ENCODE measurements at places on chromosomes 2 and 18.
A peak's percentile ranks its signal among the peaks of the same experiment; 100 is the strongest.

GRCh38 chr2:26492749-26493515, 15.0 kb upstream of the OTOF start:
- H3K27ac ChIP-seq: no peak overlapping the region
- H3K4me3 ChIP-seq: no peak overlapping the region
- DNase-seq: no peak

DNA sequence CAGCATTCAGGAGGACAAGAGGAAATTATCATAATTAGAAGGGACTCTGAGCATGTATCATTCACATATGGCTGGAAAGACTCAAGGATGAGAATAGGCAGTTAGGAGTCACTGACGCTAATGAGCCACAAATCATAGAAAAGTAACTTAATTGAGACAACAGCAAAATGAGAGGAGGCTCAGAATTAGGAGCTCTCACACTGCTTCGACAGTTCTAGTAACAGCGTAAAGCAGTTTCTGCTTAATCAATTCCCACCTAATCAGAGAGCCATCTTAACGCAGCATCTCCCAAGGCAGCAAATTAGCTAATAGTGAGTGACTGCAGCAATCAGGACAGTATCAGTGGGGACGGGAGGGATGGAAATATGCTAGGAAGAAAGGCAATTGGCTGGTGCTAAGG, 32.8 kb downstream of the ANKRD44 start:
- no peaks in the 10 kb centered on the region for H3K4me1 ChIP-seq
- H3K27me3 ChIP-seq: no peaks in the 10 kb centered on the region
- H3K4me3 ChIP-seq: no peak overlapping the region
- no peaks in the 10 kb centered on the region for H3K36me3 ChIP-seq
- H3K27ac ChIP-seq: no peak overlapping the region

DNA sequence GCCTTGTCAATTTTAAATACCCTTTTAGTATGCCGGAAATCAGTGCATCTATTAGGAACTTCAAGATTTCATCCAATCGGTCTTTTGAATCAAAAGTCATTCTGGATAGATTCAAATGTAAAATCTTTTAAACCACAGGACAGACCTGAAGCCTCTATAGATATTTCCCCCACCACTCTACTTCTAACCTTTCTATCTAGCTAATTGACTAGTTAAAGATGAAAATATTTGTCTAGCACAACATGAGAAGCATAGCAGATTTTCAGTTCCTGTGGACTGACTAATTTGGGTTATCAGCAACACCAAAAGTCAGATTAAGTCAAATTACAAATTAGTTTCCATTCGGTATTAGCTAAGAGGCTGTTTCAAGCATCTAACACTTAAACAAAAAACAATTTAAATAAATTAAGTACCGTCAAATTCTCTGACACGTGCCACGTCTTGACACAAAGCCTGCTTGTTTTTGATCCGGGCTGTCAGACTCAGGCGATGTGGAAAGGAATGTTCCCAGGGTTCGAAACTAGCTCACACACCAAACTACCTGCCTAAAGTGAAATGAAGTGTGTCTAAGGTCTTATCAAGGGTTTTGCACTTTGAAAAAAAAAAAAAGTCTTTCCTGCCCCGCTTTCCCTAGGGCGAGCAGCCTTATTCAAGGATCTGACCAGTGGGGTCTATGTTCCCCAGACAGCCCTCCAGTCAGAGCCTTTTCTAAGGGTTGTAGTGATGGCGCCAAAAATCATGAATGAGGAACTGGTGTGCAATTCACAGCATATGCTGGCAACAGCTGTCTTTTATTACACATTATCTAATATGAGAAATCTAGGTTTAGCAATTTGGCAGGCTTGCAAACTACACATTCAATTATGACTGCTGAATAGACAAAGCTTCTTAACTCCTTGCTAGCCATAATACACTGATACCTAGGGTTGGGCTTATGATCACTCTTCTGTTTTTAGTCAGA, 4.7 kb downstream of the CYTIP start:
- no peak for DNase-seq
- H3K27ac ChIP-seq: no peak overlapping the region
- no peaks in the 10 kb centered on the region for H3K27me3 ChIP-seq
- no peaks in the 10 kb centered on the region for H3K36me3 ChIP-seq
- peaks cover 10% of the 10 kb centered on the region for H3K4me1 ChIP-seq

DNA sequence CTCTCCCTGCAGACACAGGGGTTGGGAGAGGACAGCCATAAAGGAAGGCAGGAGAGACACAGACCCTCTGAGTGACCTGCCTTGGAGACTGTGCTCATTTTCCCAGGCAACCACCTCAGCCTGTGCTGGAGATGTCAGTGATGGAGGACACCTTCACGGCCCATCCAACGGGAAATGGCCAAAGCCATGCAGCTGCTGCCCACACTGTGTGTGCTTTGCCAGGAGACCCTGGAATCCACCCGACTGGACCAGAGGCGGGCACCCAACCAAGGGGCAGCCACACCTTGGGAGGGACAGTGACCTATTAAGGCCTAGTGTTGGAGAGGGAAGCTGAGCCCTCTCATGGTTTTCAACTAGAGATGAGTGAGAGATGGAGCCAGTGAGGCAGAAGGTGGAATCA, 192.5 kb downstream of the SMAD2 start:
- no peak overlapping the region for H3K4me3 ChIP-seq
- H3K27ac ChIP-seq: no peak overlapping the region
- no peaks in the 10 kb centered on the region for H3K36me3 ChIP-seq
- no peaks in the 10 kb centered on the region for H3K4me1 ChIP-seq
- DNase-seq: no peak

- H3K27me3 ChIP-seq: no peaks in the 10 kb centered on the region
- peaks cover 11% of the 10 kb centered on the region for H3K4me1 ChIP-seq
- DNase-seq: peak; percentile 17
- H3K27ac ChIP-seq: peak overlapping the region; percentile 1
- H3K4me3 ChIP-seq: no peak overlapping the region
These were observed 87.4 kb downstream of the STK39 start for GRCh38 chr2:168159754-168160585.

- DNase-seq: no peak
- peaks cover 4% of the 10 kb centered on the region for H3K4me1 ChIP-seq
- peak overlapping the region; percentile 52 for H3K27ac ChIP-seq
- H3K36me3 ChIP-seq: no peaks in the 10 kb centered on the region
- no peaks in the 10 kb centered on the region for H3K27me3 ChIP-seq
- H3K4me3 ChIP-seq: no peak overlapping the region
These were observed 90.2 kb downstream of the CABLES1 start for GRCh38 chr18:23225503-23225902.

DNA sequence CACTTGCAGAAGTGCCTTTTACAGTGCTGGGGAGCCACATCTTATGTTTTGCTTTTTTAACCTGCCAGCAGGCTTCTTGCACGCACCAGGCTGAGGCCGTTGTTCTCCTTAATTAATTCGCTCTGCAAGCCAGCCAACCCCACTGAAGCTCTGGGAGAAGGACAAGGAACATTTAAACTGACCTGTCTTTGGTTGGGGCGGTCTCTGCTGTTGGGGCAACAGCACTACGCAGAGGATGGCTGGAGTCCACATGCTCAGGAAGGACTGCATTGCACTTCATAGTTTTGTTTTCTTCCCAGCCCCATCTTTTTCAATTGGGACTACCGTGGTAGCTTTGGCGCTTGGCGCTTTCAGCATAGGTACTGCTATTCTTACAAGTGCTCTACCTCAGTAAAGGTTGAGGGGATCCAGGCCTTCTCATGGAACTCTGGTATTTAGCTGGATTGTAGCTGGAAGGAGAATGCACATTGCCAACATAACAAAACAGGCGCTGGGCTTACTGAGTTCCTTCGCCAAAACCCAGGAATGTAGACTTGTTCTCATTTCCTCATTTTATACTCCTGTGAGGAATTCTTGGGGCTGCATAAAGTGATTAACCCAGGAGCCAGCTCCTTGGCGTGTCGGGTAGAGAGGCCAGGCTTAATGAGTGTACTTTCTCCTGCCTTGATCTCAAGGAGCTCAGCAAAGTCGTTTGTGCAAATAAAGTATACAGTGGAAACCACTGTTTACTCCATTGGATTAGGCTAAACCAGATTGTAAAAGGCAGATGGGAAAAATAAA, 146.2 kb downstream of the PRKCE start:
- no peaks in the 10 kb centered on the region for H3K27me3 ChIP-seq
- H3K4me1 ChIP-seq: peaks cover 6% of the 10 kb centered on the region
- no peak overlapping the region for H3K4me3 ChIP-seq
- H3K36me3 ChIP-seq: no peaks in the 10 kb centered on the region
- DNase-seq: no peak

DNA sequence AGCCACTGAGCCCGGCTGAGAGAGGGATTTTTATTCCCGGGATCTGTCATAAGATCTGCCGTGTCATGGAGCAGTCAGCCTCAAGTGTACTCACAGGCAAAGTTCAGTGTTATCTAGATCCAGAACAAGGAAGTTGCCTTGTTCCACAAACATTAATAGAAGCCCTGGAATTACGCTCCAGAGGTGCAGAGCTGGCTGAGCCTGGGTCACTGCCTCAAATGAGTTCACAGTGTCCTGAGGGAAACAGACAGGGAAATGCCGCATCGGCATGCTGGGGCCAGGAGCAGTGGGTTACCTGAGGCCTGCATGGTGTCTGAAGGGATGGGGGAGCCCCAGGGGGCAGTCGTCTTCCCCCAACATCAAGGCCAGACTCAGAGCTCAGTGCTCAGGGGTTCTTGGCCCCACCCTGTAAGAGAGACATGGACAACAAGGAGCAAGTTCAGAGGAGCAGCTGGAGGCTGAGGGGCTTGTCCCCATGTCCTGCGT, 42.7 kb upstream of the ODC1 start:
- H3K36me3 ChIP-seq: no peaks in the 10 kb centered on the region
- no peaks in the 10 kb centered on the region for H3K27me3 ChIP-seq
- H3K4me1 ChIP-seq: no peaks in the 10 kb centered on the region
- H3K4me3 ChIP-seq: no peak overlapping the region
- peak; percentile 4 for DNase-seq

DNA sequence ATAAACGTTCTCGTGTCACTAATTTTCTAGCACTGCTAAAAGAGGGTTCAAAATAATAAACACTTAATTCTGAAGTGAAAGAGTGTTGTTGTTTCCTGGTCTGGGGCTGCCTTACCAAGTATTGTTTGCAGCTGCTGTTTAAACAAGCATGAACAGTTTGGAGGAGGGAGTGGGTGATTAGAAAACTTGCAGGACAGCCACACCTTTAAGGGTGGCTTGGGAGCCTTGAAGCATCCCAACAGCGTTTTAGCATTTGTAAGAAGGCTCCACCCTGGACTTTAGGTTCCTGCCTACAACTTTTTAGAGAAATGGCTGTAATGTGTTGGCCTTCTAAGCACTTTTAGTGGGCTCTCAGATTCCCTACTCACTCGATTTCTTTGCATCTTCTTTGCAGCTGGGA, 371.6 kb downstream of the TGIF1 start:
- no peaks in the 10 kb centered on the region for H3K36me3 ChIP-seq
- no peak overlapping the region for H3K4me3 ChIP-seq
- H3K27ac ChIP-seq: no peak overlapping the region
- H3K27me3 ChIP-seq: no peaks in the 10 kb centered on the region
- no peak for DNase-seq
- no peaks in the 10 kb centered on the region for H3K4me1 ChIP-seq

DNA sequence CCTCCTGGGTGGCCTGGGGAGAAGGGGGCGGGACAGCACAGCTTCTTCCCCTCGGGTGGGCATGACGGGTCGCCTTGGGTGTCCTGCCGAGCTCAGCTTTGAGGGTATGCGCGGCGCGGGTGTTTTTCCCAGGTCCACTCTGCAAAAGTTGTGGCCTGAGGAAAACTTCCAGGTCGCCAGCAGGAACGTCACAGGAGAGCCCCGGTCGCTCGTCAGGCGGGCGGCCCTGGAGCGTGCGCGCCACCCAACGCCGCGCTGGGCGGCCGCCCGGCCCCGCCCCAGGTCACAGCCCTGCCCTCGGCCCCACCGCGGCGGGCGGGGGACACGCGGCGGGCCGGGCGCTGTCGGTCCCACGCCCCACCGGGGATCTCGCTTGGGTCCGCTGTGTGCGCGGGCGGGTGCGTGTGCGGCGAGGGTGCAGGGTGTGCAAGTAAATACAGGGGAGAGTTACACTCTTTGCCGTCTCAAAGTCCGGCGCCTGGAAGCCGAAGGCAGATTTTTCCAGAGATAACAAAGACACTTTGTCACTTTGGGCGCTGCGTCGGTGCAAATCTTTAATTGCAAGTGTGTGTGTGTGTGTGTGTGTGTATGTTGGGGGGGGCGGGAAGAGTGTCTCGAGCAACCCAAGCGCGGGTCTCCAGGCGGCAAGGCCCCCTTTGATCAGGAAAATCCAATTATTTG, 616 bp upstream of the SP5 start:
- H3K27me3 ChIP-seq: no peaks in the 10 kb centered on the region
- H3K4me1 ChIP-seq: peaks cover 6% of the 10 kb centered on the region
- no peak overlapping the region for H3K27ac ChIP-seq
- H3K36me3 ChIP-seq: no peaks in the 10 kb centered on the region

- no peaks in the 10 kb centered on the region for H3K27me3 ChIP-seq
- H3K27ac ChIP-seq: no peak overlapping the region
- H3K4me1 ChIP-seq: no peaks in the 10 kb centered on the region
- no peaks in the 10 kb centered on the region for H3K36me3 ChIP-seq
- DNase-seq: no peak
- H3K4me3 ChIP-seq: no peak overlapping the region
These were observed 58.9 kb downstream of the TRAPPC8 start for GRCh38 chr18:31884020-31884419.

GRCh38 chr2:163906410-163906809, 170.6 kb upstream of the FIGN start:
- no peaks in the 10 kb centered on the region for H3K4me1 ChIP-seq
- no peaks in the 10 kb centered on the region for H3K36me3 ChIP-seq
- no peak for DNase-seq
- no peak overlapping the region for H3K27ac ChIP-seq
- no peaks in the 10 kb centered on the region for H3K27me3 ChIP-seq
- no peak overlapping the region for H3K4me3 ChIP-seq

DNA sequence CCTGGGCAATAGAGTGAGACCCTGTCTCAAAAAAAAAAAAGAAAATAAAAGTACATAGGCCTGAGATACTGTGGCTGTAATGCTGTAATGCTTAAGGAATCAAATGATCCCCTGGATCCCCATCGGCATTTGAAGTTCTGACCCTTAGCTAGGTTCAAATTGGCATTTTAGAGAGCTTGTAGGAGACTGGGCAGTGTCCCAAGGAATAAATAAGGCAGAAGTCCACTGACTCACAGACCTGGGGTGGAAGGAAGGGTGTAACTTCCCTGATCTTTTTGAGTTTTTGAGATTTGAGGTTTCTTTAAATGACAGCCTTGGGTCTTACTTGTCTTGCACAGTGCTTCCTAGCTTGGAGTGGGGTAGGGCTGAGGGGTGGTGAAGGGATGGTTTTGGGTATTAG, 553.7 kb downstream of the SLC4A3 start:
- no peak overlapping the region for H3K4me3 ChIP-seq
- H3K27me3 ChIP-seq: no peaks in the 10 kb centered on the region
- H3K36me3 ChIP-seq: no peaks in the 10 kb centered on the region
- no peak for DNase-seq
- H3K27ac ChIP-seq: no peak overlapping the region
